ENCODE measurements at places on chromosomes 3 and 15.
A peak's percentile ranks its signal among the peaks of the same experiment; 100 is the strongest.

DNA sequence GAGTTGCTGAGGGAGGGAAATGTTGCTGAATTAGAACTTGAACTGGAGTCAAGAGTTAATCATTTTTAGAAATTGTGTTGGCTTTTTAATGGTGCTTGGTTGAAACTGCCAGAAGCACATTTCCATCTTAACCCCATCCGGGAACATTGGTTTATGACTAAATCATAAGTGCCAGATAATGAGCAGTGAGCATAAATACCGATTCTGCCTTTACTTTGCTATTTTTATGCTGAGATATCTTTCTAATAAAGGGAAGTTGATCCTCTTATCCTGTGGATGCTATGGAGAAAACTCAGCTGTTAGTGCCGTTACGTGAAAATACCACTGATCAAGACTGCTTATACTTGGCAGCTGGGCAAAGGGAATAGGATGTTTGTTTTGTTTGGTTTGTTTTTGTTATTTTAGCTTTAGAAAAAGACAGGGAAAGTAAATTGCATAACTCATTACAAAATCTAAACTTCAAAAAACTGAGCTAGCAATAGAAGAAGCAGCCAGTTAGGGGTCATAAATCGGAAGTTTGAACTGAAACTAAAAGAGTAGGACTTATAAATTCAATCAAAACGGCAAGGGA, 813.1 kb downstream of the NAALADL2 start:
- no peak for DNase-seq

DNA sequence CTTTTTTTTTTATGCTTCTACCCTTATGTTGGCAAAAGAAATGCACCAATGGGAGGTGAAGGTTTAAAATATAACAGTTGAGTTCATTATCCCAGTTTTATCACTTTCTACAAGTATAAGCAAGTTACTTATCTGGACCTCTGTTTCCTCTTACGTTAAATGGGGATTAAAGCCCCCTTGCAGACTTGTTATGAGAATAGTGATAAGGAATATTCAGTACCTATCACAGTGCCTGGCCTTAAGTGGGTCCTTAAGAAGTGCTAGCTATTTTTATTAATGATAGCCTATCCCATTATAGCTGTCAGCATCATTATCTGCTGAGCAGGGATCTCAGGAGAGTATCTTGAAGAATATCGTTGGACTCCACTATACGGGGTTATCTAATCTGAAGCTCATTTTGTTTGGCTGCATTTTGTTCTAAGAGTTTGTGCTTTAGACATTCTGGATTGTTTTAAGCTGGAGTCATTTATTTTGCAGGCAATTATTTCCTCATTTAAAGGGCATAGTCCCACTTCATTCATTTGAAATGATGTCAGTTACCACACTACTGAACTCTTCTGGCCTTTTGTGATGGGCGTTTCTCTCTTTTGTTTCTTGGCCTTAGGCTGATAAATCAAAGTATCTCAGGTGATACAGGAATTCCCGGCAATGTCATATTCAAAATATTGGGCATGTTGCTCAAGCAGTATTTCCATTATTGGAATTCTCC, 28.8 kb downstream of the RAB8B start:
- no peak for DNase-seq

DNA sequence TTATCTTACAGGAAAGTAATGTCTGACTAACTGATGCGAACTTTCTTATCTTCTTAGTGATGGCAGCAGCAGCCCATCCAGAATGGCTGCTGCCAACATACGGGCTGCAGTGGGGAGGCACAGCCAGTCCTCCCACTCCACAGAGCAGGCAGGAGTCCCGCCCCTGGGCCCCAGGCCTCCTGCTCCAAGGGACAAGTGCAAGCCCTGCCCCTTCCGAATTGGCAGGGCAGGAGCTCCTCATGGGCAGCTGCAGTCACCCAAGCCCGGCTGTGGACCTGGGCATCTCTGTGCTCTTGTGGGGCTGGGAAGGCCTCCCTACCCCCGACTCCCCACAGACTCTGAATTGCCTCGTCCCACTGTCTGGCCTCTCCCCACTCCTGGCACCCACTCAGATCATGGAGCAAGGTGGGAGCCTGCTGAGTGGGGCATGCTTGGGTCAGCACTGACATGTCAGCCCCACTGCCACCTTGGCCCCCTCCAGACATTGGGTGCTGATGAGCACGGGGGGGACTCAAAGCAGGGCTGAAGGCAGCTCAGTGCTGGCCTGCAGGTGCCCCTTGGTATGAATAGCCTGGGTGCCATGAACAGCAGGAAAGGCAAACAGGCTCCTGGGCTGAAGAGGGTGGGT, 618.9 kb upstream of the KCNMB2 start:
- DNase-seq: no peak

- DNase-seq: no peak
Observed at GRCh38 chr15:68543165-68544008, 35.4 kb upstream of the CORO2B start.

DNA sequence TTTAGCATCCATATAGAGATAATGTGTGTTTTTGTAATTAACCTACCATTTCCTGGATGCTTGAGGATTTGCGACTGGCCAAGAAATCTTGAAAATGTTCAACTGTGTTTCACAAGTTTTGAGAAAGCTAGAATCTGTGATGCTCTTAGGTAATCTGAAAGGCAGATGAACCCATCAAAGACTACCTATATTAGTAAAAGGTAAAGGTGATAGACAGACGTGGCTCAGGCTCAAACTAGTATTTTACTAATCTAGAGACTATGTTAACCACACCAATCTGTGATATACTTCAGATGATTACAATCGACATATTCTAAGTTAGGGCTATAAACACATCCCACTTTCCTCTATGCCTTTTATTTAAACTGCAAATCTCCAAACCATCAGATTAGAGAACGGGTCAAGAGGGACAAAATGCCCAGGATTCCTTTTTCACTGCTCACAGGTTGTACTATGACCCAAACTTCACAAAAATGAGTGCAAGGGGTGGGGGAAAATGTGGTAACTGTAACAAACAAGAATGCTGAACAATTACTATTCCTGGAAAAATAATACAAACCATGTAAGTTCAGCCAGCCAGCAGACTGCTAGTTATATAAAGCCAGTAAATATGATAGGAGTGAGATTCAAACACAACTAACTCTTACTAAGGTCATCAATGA, 295.1 kb downstream of the FOXP1 start:
- DNase-seq: no peak

DNA sequence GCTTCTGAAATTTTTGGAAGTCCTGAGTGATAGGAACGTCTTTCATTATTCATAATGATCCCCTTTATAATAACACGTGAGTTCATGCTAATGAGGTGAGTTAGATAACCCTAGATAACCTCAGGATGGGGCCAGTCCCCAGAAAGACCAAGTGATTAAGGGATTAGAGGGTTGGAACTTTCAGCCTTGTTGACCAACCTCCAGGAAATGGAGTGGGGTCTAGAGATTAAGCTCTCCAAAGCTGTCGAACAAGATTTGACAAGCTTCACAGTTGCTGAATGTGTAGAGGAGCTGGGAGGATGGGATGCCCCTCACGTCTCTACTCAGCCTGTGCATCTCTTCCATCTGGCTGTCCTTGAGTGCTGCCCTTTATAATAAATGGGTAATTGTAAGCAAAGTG, 107.1 kb downstream of the ZMAT3 start:
- DNase-seq: no peak

DNA sequence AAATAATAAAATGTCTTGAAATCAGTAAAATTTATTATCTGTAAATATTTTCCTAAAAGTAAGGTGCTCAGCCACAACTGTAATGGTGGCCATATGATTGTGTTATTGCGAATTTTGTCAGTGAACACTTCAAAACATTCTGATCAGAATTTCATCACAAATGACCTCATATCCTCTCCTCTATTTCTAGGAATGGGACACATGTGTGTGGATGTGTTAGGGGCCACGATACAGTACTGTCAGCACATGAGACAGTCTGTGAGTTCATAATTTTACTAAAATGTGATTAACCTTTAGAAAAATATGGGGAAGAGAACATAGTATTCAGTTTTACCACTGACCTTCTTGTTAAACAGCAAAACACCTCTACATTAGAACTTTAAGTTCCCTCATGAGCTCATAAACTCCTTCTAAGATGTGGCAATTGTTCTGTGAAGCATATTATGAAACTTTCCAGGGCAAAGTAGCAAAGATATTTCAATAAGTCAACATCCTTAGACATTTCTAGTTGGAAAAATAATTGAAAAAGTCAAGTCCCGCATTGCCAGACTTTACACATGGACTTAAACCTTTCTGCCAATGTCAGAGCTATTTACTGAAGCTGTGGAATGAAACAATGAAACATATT, 158.2 kb upstream of the ABI3BP start:
- no peak for DNase-seq

- DNase-seq: peak; percentile 35
Observed at GRCh38 chr3:149487598-149488197, 13.2 kb downstream of the TM4SF4 start.

DNA sequence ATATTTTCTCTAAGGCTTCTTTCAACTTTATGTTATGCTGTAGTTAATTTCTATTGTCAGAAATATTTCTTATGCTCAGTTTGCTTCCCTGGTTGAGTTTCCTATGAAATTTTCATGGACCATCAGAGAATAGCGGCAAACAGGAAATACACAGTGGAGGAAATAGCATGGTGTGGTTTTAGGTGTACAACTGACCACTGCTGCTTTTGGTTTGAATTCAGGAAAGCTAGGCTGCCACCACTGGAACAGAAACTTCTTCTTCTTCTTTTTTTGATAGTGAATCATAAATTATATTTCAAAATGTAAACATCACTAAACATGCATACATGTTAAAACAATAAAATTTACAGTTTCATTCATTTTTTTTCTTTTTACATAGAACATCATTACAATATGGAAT, 316.6 kb upstream of the TGFBR2 start:
- no peak for DNase-seq

DNA sequence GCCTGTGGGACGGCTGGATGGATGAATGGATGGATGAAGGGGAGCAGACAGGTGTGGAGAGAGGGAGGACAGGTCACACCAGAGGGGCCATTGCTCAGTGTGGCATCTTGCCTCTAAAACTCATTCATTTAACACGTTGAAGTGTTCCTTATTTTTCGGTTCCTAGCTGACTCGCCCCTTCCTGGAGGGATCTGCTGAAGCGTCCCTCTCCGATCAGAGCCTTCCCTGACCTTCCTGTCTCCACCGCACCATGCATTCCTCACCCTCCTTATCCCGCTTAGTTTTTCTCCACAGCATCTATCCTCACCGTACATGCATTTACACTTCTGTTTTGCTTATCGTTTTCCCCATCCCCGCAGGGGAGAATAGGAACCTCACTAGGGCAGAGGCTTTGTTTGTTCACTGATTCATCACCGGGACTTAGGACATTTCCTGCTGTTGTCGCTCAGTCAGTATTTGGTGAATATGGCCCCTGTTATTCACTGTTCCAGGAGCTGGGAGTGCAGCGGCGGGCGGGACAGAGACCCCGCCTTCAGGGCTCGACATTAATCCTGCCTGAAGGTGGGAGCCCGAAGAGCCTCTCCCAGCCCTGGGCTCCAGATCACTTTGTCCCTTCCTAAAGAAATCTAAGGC, 32.0 kb downstream of the FOXL2 start:
- peak; percentile 46 for DNase-seq

GRCh38 chr15:62709261-62709660, 333.3 kb upstream of the TPM1 start:
- no peak for DNase-seq

DNA sequence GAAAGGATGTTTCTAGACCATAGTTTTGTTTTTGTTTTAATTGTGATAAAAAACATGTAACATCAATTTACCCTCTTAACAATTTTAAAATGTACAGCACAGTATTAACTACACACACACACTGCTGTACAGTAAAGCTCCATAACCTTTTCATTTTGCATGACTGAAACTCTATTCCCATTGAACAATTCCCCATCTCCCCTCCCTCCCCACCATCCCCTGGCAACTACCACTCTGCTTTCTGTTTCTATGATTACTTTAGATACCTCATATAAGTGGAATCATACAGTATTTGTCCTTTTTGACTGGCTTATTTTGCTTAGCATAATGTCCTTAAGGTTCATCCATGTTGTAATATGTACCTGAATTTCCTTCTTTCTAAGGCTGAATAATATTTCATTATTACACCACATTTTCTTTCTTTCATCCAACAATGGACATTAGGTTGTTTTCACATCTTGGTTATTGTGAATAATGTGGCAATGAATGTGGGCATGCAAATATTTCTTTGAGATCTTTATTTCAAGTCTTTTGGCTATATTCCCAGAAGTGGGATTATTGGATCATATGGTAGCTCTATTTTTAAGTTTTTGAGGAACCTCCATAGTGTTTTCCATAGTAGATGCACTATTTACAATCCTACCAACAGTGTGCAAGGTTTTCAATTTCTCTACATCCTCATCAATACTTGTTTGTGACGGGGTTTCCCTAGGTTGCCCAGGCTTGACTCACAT, 10.7 kb downstream of the CHST14 start:
- DNase-seq: no peak

- DNase-seq: peak; percentile 16
Observed at GRCh38 chr3:19645093-19645492, 288.9 kb downstream of the EFHB start.

DNA sequence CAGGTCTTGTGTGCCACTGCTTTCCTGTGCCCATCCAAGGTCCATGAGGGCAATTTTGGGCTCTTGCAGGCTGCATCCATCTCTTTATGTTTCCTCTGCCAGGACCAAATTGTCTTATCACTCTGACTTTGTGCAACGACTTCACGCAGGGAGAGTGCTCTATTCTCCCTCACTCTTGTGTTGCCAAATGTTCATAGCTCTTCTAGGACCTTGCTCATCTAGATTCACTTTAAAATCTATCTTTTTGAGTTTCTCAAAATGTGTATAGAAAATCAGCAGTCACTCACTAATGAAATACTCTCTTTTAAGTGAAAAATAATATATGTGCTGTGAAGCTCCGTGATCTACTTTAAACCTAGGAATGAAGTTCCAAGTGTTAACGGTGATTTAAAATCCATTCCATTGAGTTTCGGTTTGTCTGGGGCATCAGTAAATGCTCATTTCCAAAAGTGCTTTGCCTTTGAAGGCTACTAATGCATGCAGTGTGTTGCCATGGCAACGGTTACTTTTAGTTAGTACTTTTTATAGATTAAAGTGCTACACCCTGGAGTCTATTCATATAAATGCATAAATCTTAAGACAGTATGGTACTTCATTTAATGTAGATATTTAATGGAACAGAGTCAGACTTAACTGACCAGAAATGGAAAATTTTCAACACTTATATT, 46.6 kb upstream of the GOLGA8J start:
- no peak for DNase-seq

DNA sequence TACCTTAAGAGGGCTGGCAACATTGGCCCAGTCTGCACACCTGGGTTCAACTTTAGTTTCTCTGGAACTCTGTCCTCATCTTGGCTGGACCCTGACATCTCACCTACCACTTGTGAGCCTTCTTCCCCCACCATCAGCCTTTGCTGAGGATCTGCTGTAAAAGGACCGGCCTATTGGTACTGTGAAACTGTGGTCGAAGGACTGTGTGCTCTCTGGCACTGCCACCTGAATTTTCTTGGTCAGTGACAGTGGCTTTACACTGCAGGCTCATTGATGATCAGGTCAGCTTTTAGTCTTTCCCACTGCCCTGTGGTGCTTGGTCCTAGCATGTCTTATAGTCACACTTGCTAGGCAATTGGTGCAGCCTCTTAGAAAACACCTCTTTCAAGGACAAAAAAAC, 86.9 kb downstream of the PEX5L start:
- no peak for DNase-seq

Measured in GM20000 (cell line).